ENCODE measurements at places on chromosomes 13 and 19. TPM values are rescaled to one million over a fixed set of nuclear protein-coding genes. Genes with fewer than 3 reads are reported as not detected.

GRCh38 chr13:52156724-52157261 lies 2.6 kb downstream of the NEK3 start:
- 0 out of 2 replicates have a peak, but pooled peaks cover 1% of the 10 kb centered on the region for H3K36me3 ChIP-seq
- no peak overlapping the region for H3K4me3 ChIP-seq
- peak; percentile 36 for DNase-seq
- H3K27ac ChIP-seq = no peak overlapping the region
- no peaks in the 10 kb centered on the region for H3K27me3 ChIP-seq

The TMEM59L gene
- total RNA-seq = under 0.01 TPM

The BST2 gene
- total RNA-seq = 0.18 TPM

DNA sequence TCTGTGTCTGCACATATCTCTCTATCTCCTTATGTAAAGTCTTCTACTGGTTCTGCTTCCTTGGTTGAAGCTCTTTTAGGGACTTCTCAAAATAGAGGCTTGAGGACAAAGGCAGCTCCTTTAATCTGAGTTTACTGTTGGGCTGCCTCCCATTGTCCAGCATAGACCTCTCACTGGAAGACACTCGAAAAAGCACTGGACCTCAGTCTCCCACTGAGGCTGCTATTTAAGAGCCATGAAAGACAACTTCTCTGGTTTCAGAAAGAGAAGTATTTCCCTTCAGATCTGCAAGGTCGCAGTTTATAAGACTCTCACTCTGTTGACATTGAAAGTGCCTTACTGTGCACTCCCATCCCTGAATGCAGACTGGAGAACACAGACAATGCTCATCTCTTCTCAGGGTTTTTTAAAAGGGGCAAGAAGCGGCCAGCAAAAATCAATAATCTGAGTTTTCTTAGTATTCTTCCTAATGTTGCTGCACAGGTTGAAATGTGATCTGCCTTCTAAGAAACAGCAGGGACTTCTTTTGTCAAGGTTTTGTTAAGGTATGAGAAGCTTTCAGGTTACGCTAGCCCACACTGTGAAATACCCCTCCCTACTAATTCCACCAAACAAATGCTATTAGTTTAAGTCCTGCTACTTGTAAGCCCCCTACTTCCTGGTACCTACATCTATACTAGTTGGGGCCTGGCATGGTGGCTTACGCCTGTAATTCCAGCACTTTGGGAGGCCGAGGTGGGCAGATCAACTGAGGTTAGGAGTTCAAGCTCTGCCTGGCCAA lies 450.0 kb upstream of the SLC10A2 start:
- no peaks in the 10 kb centered on the region for H3K36me3 ChIP-seq
- no peak for DNase-seq
- H3K4me3 ChIP-seq = no peak overlapping the region

DNA sequence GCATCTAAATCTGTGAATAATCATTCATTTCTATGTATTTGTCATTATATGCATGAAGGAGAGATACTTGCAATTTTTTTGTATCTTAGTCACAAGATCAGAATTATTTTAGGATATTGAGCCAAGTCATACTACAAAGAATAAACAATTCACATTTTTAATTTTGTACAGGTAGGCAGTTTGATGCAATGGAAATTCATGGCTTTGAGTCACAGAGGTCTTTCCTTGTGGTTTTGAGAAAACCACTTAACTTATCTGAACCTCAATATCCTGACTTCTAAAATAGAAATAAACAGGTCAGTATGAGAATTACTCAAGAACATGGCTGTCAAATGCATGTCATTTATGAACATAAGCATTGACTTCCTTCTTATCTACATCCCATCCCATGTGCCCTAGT lies 221.4 kb upstream of the SLC10A2 start:
- no peak overlapping the region for H3K4me3 ChIP-seq
- DNase-seq = no peak
- H3K4me1 ChIP-seq = no peaks in the 10 kb centered on the region
- H3K27me3 ChIP-seq = no peaks in the 10 kb centered on the region

DNA sequence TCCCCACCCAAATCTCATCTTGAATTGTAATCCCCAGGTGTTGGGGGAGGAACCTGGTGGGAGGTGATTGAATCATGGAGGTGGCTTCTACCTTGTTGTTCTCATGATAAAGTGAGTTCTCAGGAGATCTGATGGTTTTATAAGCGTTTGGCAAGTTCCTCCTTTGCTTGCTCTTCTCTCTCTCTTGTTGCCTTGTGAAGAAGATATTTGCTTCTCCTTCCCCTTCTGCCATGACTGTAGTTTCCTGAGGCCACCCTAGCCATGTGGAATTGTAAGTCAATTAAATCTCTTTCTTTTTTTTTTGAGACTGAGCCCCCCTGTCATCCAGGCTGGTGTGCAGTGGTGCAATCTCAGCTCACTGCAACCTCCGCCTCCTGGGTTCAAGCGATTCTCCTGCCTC lies 34.4 kb downstream of the VSTM1 start:
- H3K27me3 ChIP-seq = no peaks in the 10 kb centered on the region
- no peak overlapping the region for H3K27ac ChIP-seq
- no peak for DNase-seq
- H3K36me3 ChIP-seq = no peaks in the 10 kb centered on the region
- no peaks in the 10 kb centered on the region for H3K4me1 ChIP-seq
- no peak overlapping the region for H3K4me3 ChIP-seq

All from IMR-90 (cell line).